Central memory CD4-positive, alpha-beta T cell (primary cell): ENCODE measurements at places on chromosomes 1 and 21.

DNA sequence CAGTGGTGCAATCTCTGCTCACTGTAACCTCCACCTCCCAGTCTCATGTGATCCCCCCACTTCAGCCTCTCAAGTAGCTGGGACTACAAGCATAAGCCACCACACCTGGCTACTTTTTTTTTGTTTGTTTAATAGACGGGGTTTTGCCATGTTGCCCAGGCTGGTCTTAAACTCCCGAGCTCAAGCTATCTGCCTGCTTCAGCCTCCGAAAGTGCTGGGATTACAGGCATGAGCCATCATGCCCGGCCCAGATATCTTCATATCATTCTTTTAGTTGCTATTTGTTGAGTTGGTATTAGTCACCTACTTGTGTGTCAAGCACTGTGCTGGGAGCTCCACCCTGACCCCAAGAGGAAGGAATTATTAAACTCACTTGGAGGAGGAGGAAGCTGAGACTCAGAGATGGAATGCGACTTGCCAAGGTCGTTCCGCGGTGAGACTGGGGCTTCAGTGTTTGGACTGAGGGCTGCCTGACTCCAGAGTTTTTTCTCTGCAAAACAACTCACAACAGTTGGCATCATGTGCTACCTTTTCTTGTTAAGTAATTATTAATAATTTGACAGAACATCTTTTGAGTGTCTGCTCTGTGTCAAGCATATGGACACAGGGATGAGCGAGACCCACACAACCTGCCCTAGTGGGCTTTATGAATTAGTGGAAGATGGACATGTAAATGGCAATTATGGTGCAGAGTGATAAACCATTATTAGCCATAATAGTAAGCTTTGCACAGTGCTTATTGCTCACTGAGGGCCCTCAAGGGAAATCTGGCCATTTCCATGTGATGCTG is 132.0 kb downstream of the FOXD2 start:
- no peak for DNase-seq

DNA sequence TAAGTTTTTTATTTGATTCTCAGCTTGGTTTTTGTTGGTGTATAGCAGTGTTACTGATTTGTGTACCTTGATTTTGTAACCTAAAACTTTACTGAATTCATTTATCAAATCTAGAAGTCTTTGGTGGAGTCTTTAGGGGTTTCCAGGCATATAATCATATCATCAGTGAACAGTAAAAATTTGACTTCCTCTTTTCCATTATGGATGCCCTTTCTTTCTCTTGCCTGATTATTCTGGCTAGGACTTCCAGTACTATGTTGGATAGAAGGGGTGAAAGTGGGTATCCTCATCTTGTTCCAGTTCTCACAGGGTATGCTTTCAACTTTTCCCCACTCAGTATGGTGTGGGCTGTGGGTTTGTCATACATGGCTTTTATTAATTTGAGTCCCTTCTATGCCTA is 23.6 kb upstream of the MAB21L3 start:
- DNase-seq: no peak

DNA sequence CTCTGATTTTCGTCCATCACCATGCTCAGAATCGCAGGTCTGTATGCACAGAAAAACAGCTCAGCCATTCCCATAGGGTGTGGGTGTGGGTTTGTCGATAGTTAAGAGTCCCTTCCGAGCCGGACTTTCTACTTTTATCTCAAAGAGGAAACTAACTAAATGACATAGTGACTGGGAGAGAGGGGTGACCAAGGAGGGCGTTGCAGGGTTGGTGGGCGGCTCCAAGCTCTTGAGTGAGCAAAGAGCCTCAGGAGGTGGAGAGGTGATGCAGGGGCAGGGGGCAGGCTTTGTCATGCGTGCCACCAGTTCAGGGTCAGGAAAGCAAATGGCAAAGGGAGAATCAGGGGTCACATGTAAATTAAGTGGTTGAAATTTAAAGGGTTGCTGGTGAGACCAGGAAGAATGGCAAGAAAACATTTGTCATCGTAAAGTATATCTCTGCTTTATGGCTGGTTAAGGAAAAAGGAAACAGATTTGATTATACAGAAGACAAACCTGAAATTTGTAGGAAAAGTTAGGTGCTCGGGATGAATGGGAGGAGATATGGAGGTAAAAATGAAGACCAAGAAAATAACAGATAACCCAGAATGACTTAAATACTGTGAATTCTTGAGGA is 249.0 kb downstream of the SETD4 start:
- DNase-seq: no peak

GRCh38 chr1:53155945-53156344 is 13.5 kb upstream of the SLC1A7 start:
- no peak for DNase-seq

DNA sequence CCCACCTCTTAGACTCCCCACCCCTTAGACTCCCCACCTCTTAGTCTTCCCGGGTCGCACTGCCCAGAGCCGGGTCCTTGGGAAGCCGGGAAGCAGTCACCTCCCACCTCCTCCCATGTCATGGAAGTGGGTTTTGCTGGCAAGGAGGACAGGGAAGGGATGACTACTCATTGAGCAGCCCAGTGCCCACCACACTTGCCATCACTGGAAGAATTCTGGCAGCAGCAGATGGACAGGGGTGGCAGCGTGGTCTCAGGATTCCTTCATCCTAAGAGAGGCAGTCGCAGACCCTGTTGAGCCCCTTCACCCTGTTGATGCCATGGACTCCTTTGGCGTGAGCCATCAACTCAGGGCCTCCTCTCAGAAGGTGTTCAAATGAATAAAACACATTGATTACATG is 140.8 kb downstream of the PGBD5 start:
- DNase-seq: no peak

DNA sequence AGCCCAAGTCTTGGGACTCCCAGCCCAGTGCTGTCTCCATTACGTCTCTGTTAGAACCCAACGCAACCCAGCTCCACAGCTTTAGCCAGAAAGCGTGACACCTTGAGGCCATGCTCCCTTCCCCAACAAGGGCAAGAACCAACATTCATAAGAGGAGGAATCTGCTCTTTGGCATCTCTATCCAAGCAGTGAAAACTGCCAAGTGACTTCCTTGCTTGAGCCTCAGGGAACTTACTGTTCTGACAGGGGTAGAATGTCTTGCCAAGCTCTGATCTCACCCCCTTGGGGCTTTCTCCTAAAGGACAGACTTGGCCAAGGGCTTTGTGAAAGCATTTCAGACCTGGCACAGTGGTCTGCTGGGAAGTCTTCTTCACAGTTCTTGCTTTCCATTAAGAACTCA is 56.6 kb downstream of the SYT6 start:
- DNase-seq: no peak

DNA sequence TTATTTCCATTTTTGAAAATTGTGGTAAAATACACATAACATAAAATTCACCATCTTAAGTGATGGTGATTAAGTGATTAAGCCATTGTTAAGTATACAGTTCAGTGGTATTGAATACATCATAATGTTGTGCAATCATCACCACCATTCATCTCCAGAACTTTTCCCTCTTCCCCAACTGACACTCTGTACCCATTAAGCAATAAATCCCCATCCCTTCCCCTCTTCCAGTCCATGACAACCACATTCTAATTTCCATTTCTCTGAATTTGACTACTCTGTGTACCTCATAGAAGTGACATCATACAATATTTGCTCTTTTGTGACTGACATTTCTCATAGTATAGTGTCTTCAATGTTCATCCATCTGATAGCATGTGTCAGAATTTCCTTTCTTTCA is 124.8 kb downstream of the DISC1 start:
- DNase-seq: no peak

DNA sequence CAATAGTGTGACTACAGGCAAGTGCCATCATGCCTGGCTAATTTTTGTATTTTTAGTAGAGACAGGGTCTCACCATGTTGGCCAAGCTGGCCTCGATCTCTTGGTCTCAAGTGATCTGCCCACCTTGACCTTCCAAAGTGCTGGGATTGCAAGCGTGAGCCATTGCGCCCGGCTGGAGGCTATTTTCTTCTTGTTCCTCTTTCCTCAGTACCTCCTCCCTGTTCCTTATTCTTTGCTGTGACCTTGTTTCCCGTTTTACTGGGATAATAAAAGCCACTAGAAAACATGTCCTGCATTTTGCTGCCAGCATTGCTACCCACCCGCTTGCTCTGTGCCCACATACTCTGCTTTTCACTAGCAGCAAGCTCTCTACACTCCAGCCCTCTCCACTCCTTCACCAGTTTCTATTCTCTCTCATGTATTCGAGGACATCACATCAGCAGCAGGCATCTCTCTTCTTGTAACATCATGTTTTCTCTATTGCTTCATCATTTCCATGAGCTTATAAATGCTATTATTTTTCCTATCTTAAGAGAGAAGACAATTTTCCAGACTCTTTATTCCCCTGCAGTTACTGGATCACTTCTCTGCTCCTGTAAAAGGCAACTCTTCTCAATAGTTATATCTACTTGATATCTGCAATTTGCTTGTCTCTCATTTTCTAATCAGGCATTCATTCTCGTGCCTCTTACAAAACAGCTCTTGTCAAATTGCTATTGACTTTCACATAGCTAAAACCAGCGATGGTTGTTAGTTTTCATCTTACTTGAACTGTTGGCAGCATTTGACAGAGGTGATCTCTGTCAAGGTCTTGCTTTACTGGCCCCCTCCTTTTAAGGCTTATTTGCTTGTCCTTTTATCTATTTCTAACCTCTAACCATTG is 34.5 kb upstream of the C21orf91 start:
- no peak for DNase-seq

DNA sequence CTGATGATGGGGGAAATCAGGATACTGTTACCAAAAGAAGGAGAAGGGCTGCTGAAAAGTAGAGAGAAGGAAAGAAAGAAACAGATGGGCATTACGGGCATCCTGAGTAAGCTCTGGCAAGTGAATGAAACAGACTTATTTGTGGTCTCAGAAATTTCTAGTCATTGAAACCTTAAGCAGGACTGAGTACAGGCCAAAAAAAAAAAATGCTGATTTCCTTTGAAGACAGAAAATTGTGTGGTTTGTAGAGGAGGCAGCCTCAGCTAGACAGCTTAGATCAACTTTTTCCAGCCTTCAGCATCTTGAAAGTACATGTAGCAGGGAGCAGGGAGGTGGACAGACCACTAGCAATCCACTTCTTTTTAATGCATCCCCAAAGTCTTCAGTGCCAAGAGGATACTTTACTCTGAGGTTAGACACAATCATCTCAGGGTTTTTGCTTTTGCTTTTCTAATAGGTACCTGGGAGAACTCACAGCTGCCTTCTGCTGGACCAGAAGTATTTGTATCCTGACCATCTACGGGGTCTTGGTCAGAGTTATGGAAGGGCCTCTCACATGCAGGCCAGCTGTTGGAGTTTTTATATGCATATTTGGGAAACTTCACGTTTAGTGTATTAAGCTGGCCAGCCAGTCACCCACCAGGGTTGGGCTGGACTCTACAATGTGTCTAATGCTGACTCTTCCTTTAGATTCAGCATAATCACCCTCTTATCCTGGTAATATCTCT is 10.6 kb upstream of the CAPZB start:
- no peak for DNase-seq

- no peak for DNase-seq
Measured at GRCh38 chr1:219325368-219325742, 151.7 kb downstream of the LYPLAL1 start.

- DNase-seq: no peak
Measured at GRCh38 chr1:50615036-50615750, 191.9 kb upstream of the DMRTA2 start.

- no peak for DNase-seq
Measured at GRCh38 chr1:6996866-6997265, 211.6 kb downstream of the CAMTA1 start.

DNA sequence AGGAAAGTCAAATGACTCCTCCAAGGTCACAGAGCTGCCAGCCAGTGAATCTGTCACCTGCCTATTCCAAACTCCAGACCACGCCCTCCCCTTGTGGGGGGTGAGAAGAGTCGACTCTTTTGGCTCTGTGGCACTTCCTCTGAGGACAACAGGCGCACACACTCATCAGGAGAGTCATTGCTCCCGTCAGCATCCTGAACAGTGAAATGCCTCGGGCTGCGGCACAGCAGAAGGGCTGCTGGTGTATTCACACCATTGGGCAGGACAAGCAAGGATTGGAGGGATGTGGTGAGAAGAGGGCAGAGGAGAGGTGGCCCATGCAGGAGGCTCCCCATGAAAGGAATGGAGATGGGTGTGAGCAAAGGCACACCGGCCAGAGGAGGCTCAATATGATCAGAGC is 239.0 kb downstream of the TOMM20 start:
- DNase-seq: no peak

DNA sequence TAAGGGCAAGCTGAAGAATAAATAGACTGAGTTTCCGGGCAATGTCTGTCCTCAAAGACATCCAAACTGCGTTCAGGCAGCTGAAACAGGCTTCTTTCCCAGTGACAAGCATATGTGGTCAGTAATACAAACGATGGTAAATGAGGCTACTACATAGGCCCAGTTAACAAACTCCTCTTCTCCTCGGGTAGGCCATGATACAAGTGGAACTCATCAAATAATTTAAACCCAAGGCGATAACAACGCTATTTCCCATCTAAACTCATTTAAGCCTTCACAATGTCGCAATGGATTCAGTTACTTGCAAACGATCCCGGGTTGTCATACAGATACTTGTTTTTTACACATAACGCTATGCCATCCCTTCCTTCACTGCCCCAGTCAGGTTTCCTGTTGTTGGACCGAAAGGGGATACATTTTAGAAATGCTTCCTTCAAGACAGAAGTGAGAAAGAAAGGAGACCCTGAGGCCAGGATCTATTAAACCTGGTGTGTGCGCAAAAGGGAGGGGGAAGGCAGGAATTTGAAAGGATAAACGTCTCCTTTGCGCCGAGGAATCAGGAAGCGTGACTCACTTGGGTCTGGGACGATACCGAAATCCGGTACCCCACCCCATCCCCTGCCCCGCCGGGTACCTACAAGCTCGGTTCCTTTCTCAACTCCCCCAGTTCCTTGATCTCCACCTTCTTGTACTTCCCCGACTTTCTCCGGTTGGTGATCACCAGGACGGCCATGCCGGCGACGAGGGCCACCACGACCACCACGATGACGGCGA is 1.3 kb downstream of the TACSTD2 start:
- DNase-seq: no peak

- no peak for DNase-seq
Measured at GRCh38 chr1:8434101-8434500, 116.2 kb downstream of the SLC45A1 start.

DNA sequence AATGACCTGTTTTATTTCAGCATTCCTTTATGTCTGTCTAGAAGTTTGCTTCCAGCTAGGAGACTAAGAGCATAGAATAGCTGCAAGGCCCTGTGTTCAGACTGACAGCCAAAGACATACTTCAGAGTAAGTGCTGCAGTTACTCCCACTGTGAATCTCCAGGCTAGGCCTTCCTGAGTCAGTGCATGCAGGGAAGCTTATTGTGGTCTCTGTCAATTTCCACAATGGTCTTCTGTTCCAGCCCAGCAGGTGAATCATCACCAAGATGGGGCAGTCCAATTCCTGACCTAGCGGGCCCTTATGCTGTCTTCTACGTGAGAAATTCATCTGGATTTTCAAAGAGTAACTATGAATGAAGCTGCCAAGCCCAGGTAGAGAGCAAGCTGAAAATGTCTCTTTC is 146.3 kb upstream of the C8B start:
- no peak for DNase-seq
